Right renal cortex interstitium (tissue), 3 donors: ENCODE measurements at places on chromosomes 12 and 14. TPM values are rescaled to one million over a fixed set of nuclear protein-coding genes. Genes with fewer than 3 reads are reported as not detected.

The RDH16 gene
- 0.28 TPM for polyA plus RNA-seq

The MSI1 gene
- polyA plus RNA-seq: 15.5 TPM

The PIK3C2G gene
- 4.2 TPM for polyA plus RNA-seq

The AMN gene
- polyA plus RNA-seq: 22.6 TPM

The C1R gene
- polyA plus RNA-seq: 45.8 TPM
